ENCODE measurements at places on chromosomes 4 and X.

DNA sequence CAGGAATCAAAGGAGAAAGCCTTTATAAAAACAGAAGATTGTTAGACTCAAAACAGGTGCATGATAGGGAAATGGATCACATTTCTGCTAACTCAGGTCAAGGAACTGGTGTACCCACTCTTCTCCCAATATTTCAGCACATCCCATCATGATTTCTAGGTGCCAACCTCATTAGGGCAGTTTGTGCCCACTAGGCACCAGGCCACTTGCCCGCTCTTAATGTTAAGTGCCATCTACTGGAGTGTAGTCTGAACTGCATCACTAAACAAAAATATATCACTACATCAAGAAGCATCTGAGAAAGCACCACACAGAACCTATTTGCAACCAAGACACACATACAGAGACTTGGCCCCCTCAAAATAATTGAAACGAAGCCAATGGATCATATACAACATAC lies 140.4 kb upstream of the GRID2 start:
- DNase-seq: no peak

DNA sequence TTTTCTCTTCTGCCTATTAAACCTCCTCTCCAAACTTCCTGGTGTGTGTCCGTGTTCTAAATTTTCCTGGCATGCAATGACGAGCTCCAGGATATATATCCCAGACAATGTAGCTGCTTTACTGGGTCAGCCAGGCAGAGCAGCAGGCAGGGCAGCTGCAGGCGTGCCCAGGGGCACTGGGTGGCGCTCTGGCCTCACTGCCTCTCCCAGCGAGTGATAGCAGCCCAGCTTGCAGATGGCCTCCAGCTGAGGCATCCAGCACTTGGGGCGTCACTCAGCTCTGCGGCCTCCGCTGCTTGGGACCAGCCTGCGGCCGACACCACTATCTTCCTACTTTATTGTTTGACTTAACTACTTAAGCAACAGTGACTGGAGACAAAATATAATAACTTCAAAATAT lies 23.0 kb upstream of the UBA6 start:
- peak; percentile 12 for DNase-seq

GRCh38 chr4:80446248-80446647 lies 110.7 kb downstream of the CFAP299 start:
- no peak for DNase-seq

DNA sequence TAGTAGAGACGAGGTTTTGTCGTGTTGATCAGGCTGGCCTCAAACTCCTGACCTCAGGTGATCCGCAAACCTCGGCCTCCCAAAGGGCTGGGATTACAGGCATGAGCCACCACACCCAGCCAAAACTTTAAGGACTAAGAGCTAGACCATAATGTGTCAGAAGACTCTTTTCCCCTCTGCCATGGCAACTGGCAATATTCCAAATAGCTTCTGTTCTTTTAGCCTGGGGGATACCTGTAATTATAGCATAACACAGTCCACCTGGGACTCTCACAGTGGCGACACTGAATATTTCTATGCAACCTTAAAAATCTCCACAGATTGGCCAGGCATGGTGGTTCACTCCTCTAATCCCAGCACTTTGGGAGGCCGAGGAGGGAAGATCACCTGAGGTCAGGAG lies 45.5 kb upstream of the RBM47 start:
- no peak for DNase-seq

- no peak for DNase-seq
Measured at GRCh38 chr4:115515772-115516171, 402.4 kb upstream of the NDST4 start.

- no peak for DNase-seq
Measured at GRCh38 chr4:73944061-73944875, 37.6 kb downstream of the PF4 start.

GRCh38 chr4:165580351-165580905 lies 201.6 kb downstream of the CPE start:
- no peak for DNase-seq

GRCh38 chr4:37721995-37722638 lies 35.9 kb upstream of the RELL1 start:
- DNase-seq: no peak

GRCh38 chrX:150146271-150146896 lies 208.1 kb upstream of the EOLA2 start:
- DNase-seq: no peak

- no peak for DNase-seq
Measured at GRCh38 chr4:83606460-83606859, 70.6 kb downstream of the GPAT3 start.

DNA sequence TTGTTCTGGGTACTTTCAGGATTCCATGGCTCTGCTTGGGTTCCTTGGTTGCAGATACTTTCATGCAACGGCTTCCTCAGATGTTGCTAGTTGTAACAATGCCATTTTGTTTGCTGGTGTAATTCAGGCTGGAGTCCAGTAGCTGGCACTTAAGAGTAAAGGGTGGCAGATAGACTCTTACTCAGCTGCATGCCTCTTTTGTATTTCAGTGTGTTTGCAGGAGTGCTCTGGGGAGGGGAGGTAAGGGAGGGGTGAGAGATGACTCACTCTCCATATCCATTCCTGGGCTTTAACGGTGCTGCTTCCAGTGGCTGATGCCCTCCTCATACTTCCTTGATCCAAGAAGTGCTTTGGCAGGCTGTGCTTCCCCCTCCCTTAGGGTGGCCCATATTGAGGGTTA lies 155.2 kb downstream of the ZNF330 start:
- no peak for DNase-seq

DNA sequence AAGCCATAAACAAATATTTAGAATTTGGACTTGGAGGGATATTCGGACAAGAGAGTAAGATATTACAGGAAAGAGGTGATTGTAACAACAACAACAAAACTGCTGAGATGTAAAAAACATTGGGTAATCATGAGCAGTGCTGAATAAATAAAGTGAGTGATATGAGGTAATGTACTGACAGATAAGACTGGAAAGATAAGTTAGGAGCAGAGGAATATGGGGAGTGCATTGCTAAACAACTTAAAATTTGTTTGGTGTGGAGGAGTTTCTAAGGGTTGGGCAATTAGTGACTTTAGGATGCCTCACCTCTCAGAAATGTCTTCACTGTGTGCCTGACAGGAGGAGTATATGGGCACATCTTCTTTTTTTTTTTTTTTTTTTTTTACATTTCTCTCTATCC lies 637.8 kb upstream of the GRIA3 start:
- DNase-seq: no peak

GRCh38 chr4:151099976-151100417 lies 569 bp downstream of the RPS3A start:
- DNase-seq: no peak

GRCh38 chrX:3550160-3550751 lies 163.2 kb downstream of the PRKX start:
- no peak for DNase-seq

GRCh38 chr4:147056940-147057610 lies 111.4 kb upstream of the TTC29 start:
- no peak for DNase-seq

- no peak for DNase-seq
Measured at GRCh38 chr4:98994474-98995182, 893 bp upstream of the METAP1 start.

- DNase-seq: no peak
Measured at GRCh38 chr4:8282134-8282641, 12.6 kb downstream of the HTRA3 start.

DNA sequence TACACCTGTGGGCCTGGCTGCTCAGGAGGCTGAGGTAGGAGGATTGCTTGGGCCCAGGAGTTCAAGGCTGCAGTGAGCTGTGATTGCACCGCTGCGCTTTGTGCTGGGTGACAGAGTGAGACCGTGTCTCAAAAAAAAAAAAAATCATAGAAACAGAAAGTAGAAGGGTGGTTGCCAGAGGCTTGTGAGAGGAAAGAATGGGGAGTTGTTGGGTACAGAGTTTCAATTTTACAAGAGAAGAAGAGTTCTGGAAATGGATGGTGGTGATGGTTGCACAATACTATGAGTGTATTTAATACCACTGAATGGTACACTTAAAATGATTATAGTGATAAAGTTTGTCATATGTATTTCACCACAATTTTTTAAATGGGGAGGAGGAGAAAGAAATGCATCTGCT lies 10.2 kb upstream of the GLOD5 start:
- no peak for DNase-seq

DNA sequence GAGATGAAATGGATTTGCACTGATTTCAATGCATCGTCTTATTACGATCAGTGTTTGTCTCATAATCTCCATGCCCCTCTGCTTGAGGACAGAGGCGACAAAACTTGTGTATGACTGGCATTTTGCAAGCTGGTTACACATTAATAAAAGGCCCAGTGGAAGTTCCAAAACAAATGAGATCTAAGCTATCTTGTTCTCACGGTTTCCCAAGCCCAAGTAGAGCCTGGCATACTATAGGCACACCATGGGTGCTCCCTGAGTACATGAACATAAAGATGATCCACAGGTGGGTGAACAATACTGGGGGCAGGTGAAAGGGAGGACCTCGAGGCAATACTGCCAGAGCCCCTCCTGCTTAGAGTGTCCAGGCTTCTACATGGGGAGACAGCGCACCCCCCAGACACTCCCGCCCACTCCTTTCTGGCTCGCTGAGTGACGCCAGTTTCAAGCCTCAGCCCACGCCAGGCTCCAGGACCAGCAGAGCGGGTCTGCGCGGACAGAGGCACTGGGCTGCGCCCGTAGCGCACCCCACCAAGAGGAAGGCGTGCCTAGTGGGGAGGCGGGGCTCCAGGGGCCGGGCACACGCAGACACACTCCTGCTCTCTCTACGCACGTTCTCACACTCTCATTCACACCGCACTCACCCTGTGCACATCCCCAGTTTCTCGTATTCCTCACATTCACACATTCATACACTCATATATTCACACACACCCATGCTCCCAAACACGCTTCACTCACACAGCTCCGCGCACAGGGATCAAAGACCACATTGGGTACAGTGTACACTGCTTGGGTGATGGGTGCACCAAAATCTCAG lies 8.9 kb upstream of the GSX2 start:
- no peak for DNase-seq

GRCh38 chr4:15488658-15489470 lies 19.2 kb downstream of the CC2D2A start:
- DNase-seq: no peak

- no peak for DNase-seq
Measured at GRCh38 chr4:95838192-95838591, 1.7 kb upstream of the PDHA2 start.

- DNase-seq: peak; percentile 5
Measured at GRCh38 chr4:168604496-168605373, 107.9 kb downstream of the PALLD start.

- DNase-seq: no peak
Measured at GRCh38 chrX:11929476-11929875, 171.4 kb downstream of the MSL3 start.

DNA sequence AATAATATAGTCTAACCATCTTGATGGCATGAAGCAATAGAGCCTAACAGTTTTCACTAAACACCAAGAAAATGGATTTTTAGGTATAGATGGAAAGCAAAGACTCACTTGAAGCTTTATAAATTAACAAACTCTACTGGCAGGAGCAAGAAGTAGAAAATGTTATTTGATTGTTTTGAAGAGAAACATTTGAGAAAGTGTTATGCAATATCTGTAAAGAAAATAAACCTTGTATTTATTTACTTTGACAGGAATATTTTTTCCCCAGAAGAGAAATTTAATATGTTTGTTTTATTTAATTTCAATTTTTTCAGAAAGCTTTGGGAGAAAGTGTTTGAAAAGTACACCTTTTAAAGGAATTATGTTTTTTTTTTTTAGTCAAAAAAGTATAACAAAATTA lies 139.0 kb downstream of the STIM2 start:
- no peak for DNase-seq

DNA sequence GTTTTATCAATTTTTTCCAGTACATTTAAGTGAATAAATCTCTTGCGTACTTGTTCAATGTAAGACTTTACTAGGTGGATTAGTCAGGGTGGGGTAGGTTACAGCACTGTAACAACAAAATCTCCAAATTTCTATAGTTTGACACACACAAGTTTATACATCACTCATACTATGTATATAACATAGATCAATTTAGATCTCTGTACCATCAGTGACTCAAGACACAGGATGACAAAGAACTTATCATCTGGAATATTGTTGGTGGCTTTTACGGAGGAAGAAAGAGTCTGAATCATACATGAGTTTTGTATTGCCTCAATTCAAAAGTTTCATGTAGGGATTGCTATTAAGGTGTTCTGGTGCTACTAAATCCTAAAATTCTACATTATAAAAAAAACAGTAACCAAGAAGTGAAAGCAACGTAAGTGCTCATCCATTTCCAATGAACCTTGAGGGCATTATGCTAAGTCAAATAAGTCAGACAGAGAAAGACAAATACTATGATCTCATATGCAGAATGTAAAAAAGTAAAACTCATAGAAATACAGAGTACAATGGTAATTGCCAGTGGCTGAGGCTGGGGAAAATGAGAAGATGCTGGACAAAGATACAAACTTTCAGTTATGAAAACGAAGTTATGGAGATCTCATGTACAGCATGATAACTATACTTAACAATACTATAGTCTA lies 98.0 kb upstream of the DKK2 start:
- DNase-seq: no peak

- DNase-seq: no peak
Measured at GRCh38 chrX:96835660-96836289, 47.9 kb upstream of the RPA4 start.

GRCh38 chrX:103953353-103953752 lies 9.1 kb upstream of the TMSB15B start:
- DNase-seq: no peak

GRCh38 chr4:36854554-36854953 lies 390.0 kb upstream of the NWD2 start:
- DNase-seq: no peak

DNA sequence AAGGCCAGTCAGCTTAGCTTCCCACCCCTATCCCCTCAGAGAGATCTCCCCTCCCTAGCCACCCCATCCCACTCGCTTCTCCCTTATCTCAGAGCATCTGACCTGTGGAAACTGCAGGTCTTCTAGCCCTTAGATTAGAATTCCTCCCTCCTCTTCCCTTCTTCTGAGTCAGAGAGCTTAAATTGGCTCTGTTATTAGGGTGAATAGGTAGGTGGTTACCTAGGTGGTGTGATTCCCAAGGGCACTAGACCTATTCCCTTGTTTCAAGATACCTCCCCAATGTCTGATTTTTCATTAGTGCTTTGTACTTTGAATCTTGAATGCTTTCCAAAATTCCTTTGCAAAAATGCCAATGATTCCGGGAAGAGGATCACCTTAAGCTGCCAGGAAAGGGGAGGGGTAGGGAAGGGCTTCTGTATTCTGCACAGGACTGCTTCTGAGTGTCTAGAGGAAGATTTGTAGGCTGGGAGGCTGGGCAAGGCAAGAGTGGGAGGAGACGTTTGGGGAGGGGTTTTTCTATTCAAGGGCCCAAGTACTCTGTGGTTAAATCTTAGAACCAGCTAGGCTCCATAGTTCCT lies 24.5 kb upstream of the MSN start:
- no peak for DNase-seq

GRCh38 chr4:144589512-144589911 lies 56.4 kb upstream of the HHIP start:
- no peak for DNase-seq

- no peak for DNase-seq
Measured at GRCh38 chrX:121903961-121904360, 856.6 kb downstream of the GLUD2 start.

GRCh38 chr4:118388606-118389005 lies 35.8 kb upstream of the PRSS12 start:
- DNase-seq: no peak

GRCh38 chrX:10769696-10770619 lies 149.6 kb upstream of the MID1 start:
- peak; percentile 2 for DNase-seq

GRCh38 chr4:93183576-93183975 lies 645.0 kb upstream of the ATOH1 start:
- DNase-seq: no peak

- DNase-seq: no peak
Measured at GRCh38 chr4:140739971-140740370, 16.2 kb downstream of the TBC1D9 start.

- DNase-seq: no peak
Measured at GRCh38 chr4:64477127-64477526, 67.9 kb upstream of the TECRL start.

Measured in globus pallidus (tissue), 1 donor.